Right atrium auricular region (tissue), 2 donors: ENCODE measurements at places on chromosomes 7 and 10. TPM values are rescaled to one million over a fixed set of nuclear protein-coding genes. Genes with fewer than 3 reads are reported as not detected.
A peak's percentile ranks its signal among the peaks of the same experiment; 100 is the strongest.

- no peak overlapping the region for H3K4me3 ChIP-seq
- no peaks in the 10 kb centered on the region for H3K4me1 ChIP-seq
- no peaks in the 10 kb centered on the region for H3K27me3 ChIP-seq
- H3K36me3 ChIP-seq: peaks cover 13% of the 10 kb centered on the region
Observed at GRCh38 chr7:55189146-55189766, 170.4 kb downstream of the EGFR start.

DNA sequence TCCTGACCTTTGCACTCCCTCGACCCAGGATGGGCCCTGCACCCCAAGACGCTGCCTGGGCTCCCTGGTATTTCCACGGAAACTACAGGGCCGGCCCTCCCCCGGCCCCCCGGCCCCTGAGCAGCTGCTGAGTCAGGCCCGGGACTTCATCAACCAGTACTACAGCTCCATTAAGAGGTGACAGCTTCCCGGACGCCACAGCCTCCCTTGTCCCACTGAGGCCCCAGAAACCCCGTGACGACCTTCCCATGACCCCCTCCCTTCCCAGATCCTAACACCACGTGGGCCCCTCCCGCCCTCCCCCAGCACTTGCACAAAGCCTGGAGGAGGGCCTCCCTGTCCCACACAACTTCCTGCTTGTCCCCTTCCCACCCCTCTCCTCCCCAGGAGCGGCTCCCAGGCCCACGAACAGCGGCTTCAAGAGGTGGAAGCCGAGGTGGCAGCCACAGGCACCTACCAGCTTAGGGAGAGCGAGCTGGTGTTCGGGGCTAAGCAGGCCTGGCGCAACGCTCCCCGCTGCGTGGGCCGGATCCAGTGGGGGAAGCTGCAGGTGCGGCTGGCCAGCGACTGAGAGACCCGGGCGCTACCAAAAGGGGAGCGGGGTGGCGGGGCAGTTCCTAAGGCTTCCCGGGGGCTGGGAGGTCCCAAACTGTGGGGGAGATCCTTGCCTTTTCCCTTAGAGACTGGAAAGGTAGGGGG lies 5.7 kb downstream of the NOS3 start:
- peaks cover 26% of the 10 kb centered on the region for H3K4me1 ChIP-seq
- H3K27ac ChIP-seq: no peak overlapping the region
- H3K36me3 ChIP-seq: no peaks in the 10 kb centered on the region

- H3K36me3 ChIP-seq: no peaks in the 10 kb centered on the region
- peak overlapping the region; percentile 41 for H3K27ac ChIP-seq
- no peak overlapping the region for H3K4me3 ChIP-seq
- DNase-seq: peak; percentile 73
- no peaks in the 10 kb centered on the region for H3K27me3 ChIP-seq
Observed at GRCh38 chr7:25454562-25455041, 226.3 kb upstream of the NPVF start.

The TCF7L2 gene
- 11.3 TPM for total RNA-seq

The KCNH2 gene
- 119 TPM for total RNA-seq

The CRYGN gene
- 0.90 TPM for total RNA-seq
